B cell (primary cell): ENCODE measurements at places on chromosomes 7 and 10. TPM values are rescaled to one million over a fixed set of nuclear protein-coding genes. Genes with fewer than 3 reads are reported as not detected.

The FLNC gene
- not detected in 2 replicates for total RNA-seq

The ACSL5 gene
- total RNA-seq: 36.2 and 37.6 TPM in 2 replicates

The PI4K2A gene
- 17.7 and 18.4 TPM in 2 replicates for total RNA-seq

The AKR1C1 gene
- total RNA-seq: not detected in 2 replicates

The TMEM270 gene
- not detected in 2 replicates for total RNA-seq

The OR13A1 gene
- 2.3 TPM in 2 replicates for total RNA-seq

The ASB10 gene
- not detected in 2 replicates for total RNA-seq

DNA sequence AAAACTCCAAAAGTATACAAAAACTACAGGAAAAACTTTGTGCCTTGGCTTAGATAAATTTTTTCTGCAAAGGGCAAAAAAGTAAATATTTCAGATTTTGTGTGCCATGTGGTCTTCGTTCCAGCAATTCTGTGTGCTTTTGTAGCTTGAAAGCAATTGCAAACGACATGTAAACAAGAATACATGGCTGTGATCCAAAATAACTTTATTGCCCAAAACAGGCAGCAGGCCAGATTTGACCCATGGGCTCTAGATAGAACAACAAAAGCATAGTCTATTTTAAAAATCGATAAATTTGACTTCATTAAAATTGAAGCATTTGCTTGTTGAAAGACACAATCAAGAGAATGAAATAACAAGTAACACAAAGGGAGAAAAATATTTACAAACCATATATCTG lies 336.6 kb downstream of the HPSE2 start:
- no peak overlapping the region for H3K4me3 ChIP-seq
- H3K4me1 ChIP-seq: no peaks in the 10 kb centered on the region
- no peaks in the 10 kb centered on the region for H3K36me3 ChIP-seq

- no peaks in the 10 kb centered on the region for H3K27me3 ChIP-seq
- H3K27ac ChIP-seq: no peak overlapping the region
- H3K4me3 ChIP-seq: no peak overlapping the region
- peaks cover 19% of the 10 kb centered on the region for H3K4me1 ChIP-seq
- H3K36me3 ChIP-seq: peaks cover 4% of the 10 kb centered on the region
Measured at GRCh38 chr7:44486001-44486400, 4.5 kb downstream of the NUDCD3 start.

DNA sequence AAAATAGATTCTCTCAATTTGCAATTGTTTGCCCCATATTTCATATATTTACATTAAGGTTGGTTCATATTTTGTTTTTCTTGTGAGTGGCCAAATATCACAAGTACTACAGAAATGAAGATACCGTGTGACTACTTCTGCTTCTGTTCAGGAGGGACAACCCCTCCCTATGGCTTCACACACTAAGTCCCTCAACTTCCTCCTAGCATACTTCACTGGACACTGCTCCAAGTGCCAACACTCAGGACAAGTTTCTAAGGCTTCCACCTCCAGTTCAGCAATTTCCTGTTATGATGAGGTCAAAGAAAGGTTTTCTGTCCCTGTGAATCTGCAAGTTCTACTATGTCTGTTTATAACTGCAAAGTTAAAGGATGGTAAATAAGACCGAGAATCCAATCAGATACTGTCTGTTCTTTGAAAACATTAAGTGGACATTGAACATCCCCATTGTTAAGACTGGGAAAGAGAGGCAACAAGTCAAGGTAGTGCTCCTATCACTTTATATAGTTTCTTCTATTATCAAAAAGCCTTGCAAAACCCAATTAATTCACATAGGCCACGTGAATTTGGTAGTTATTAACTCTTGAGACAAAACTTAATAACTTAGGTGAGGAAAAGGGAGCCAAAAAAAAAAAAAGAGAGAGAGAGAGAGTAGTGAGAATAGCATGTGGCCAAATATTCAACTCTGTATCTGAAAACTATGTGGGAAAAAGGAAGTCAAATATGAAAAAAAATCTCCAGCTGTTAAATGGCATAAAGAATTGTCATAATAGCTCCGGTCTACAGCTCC lies 81.3 kb upstream of the DKK1 start:
- H3K36me3 ChIP-seq: no peaks in the 10 kb centered on the region
- DNase-seq: peak; percentile 36
- H3K27ac ChIP-seq: no peak overlapping the region
- no peaks in the 10 kb centered on the region for H3K27me3 ChIP-seq
- peaks cover 21% of the 10 kb centered on the region for H3K4me1 ChIP-seq

GRCh38 chr7:22255834-22256233 lies 101.1 kb downstream of the RAPGEF5 start:
- no peaks in the 10 kb centered on the region for H3K4me1 ChIP-seq
- no peaks in the 10 kb centered on the region for H3K27me3 ChIP-seq
- no peak overlapping the region for H3K4me3 ChIP-seq
- no peak overlapping the region for H3K27ac ChIP-seq
- no peaks in the 10 kb centered on the region for H3K36me3 ChIP-seq

- no peak overlapping the region for H3K27ac ChIP-seq
- H3K4me1 ChIP-seq: no peaks in the 10 kb centered on the region
- H3K4me3 ChIP-seq: no peak overlapping the region
- DNase-seq: no peak
Measured at GRCh38 chr10:93026072-93026471, 34.5 kb upstream of the CYP26C1 start.

DNA sequence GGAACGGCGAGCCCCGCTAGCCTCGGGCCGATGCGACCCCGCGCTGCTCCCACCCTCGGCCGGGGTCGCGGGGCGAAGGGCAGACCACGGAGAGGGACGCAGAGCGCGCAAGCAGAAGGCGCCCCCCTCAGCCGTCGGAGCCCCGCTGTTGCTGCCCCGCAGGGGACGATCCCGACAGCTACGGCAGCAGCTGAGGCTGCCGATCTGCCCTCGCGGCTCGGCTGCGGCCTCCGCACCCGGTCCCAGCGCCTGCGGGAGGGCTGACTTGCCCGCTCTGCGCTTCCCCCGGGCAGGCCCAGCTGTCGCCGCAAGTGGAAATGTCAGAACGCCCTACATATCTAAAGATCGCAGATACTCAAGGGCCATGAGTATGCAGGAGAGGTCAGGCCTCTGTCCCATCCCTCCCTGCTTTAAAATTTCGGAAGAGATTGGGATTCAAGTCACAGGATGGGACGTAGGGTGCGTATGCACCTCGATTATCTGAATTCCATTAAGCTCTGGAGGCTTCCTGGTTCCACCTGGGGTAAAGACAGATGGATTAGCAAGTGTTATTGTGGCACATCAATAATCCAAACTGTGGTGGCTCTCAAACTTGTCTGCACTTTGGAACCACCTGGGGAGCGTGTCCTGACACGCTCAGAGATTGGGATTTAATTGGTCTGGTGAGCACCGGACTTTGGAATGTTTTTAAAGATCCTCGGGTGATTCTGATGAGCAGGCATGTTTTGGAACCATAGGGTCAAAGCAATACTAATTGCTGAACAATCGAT lies at the start of gene CRPPA:
TSS of gene CRPPA (minus strand) at position 206 of the 770 bp plus-strand sequence. CDS start 216 bp downstream, outside the sequence.
- no peaks in the 10 kb centered on the region for H3K36me3 ChIP-seq
- peak within 1 kb of the TSS; percentile 78 for H3K27ac ChIP-seq
- H3K4me1 ChIP-seq: peaks cover 10% of the 10 kb centered on the region
- H3K27me3 ChIP-seq: no peaks in the 10 kb centered on the region

DNA sequence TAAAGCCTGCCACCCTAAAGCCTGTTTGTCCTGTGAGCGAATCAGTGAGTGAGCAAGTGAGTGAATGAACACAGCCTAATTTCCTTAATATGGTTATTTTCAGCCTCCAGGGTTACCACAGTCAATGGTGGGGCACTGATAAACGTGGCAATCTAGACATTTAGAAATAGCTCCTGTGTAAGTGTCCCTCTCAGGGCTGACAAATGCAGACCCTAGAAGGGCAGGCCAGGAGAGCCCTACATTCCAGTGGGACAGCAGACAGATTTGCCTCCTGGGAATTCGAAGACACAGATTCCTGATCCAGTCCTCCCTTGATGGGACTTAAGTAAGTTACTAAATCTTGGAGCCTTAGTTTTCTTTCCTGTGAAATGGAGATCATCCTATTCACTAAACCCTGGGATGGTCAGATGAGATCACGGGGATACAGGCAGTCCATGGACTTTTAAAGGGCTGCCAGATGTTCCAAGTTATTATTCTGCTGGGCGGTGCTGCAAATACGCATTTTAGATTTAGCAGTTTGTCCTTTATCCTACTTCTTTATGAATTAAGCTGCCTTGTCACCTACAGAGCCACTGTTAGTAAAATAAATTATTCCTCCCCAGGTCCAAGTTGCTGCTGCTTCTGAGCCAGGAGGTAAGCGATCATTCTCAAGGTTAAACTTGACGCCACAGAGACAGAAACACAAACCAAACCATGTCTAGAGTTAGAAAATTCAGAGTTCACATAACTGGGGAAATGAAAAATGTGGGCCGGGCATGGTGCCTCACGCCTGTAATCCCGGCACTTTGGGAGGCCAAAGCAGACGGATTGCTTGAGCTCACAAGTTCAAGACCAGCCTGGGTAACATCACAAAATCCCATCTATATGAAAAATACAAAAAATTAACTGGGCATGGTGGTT lies 54.8 kb upstream of the TM9SF3 start:
- peaks cover 8% of the 10 kb centered on the region for H3K36me3 ChIP-seq
- no peaks in the 10 kb centered on the region for H3K27me3 ChIP-seq
- peaks cover 26% of the 10 kb centered on the region for H3K4me1 ChIP-seq
- no peak for DNase-seq

- H3K36me3 ChIP-seq: no peaks in the 10 kb centered on the region
- no peaks in the 10 kb centered on the region for H3K27me3 ChIP-seq
- H3K27ac ChIP-seq: no peak overlapping the region
- DNase-seq: no peak
- H3K4me3 ChIP-seq: no peak overlapping the region
Measured at GRCh38 chr7:73967832-73968290, 60.1 kb upstream of the ELN start.

DNA sequence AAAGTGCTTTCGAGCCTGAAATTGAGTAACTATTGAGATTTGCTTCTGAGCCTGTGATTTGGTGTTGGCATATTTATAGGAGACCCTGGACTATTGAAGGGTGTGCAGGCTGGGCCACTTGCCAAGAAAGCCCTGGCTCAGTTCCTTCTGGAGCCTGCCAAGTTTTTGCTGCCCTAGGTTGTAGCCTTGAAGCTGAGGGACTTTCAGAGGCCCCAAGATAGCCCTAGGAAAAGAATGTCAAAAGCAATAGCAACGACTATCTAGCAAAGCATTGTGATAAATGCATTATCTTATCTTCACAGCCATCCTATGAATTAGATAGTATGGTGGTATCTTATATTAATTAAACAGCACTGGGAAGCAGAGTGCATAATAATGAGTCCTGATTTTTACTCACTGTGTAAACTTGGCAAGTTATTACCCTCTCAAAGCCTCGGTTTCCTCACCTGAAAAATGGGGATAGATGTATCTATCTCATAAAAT lies 473.7 kb upstream of the PODXL start:
- no peak overlapping the region for H3K27ac ChIP-seq
- H3K36me3 ChIP-seq: no peaks in the 10 kb centered on the region
- no peak overlapping the region for H3K4me3 ChIP-seq
- H3K4me1 ChIP-seq: no peaks in the 10 kb centered on the region

DNA sequence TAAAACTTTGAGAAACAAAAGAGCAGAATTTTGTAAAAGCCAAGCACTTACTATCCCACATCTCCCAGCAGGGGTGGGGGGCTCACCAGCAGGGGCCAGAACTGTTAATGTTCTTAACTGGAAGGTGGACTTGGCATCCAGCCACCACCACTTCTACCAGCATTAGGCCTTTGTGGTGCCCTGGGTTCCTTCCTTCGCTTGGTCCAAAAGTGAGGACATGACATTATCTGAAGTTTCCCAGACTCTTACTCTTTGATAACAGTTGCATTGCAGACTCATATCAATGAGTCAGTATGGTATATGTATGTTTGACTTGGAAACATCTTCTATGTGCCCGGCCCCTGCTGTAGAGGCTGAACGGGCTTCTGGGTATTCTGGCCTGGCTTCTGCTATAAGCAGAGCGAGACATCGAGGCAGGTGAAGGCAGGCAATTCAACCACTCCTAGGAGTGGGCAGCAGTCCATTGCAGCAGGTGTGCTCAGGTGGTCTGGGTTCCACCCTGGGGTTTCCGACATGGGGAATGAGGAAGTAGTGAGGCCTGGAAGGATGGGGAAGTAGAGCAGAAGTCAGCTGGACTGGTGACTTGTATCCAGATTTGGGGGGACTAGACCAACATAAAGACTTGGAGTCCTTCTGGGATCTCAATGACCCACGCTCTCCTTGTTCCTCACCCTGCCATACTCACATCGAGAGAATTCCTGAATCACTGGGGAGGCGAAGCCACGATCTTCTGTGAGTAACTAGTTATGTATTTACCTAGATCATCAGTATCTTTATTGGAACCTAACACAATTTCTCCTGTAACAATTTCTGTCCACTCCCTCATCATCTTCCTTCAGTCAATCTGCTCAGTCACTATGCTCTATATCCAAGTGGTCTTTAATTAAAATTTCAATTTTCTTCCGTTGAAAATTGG lies 4.1 kb downstream of the ZNF777 start:
- no peak overlapping the region for H3K4me3 ChIP-seq
- peaks cover 34% of the 10 kb centered on the region for H3K36me3 ChIP-seq
- peaks cover 14% of the 10 kb centered on the region for H3K4me1 ChIP-seq
- no peak for DNase-seq

DNA sequence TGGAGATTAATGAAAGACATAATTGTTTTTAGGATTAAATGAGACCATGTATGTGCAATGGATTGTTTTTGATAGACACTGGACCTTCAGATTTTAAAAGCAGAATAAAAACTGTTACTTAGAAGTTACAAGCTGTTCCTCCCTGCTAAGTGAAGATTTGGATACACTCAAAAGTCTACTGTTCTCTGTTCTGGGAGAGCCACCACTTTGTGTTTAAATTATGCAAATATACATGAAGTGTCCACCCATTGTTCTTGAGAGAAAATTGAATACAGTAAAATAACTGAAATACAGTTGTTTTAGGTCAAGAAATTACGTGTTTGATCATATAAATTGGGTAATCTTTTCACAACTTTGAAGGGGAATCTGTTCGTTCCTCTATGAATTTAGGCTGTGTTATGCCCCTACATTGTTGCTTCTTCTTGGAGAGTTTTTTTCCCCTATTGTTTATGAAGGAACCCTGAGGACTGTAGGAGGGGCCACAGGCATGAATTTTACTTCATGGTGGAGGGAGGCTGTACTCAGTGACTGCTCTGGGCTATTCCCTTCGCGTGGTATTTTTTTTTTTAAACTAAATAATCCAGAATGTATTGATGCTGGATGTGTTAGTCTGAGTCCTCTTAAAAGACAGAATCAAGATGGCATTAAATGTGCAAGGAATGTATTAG lies 18.6 kb upstream of the VCL start:
- no peaks in the 10 kb centered on the region for H3K27me3 ChIP-seq
- H3K36me3 ChIP-seq: no peaks in the 10 kb centered on the region
- no peak overlapping the region for H3K27ac ChIP-seq
- peaks cover 25% of the 10 kb centered on the region for H3K4me1 ChIP-seq

DNA sequence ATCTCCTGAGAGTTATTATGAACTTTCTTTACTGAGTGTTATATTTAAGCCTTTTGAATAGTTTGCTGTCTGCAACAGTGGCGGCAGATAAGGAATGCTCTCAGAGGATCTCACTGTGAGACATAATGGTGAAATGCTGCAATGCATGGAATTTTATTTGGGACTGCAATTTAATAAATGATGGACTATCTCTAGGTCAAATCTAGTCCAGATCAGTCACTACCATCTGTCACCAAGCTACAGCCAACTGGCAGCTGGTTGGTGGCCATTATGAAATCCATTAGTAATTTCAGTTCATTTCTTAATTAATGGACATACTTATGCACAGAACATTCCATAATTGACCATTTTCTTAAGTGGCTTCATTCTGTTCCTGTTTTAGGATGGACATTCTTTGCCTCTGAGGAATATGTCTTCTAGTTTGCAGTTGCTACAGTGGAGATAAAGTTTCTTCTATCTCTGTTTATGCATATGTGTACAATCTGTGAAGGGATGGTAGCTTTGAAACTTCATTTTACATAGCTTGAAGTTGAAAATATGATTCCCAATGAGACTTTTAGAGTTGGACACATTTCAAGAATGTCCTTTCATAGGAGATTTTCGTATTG lies 586.6 kb downstream of the SUGCT start:
- H3K27me3 ChIP-seq: no peaks in the 10 kb centered on the region
- no peak for DNase-seq
- no peak overlapping the region for H3K27ac ChIP-seq
- H3K4me1 ChIP-seq: no peaks in the 10 kb centered on the region
- no peaks in the 10 kb centered on the region for H3K36me3 ChIP-seq
